ENCODE measurements at places on chromosomes 6 and 20.
A peak's percentile ranks its signal among the peaks of the same experiment; 100 is the strongest.

DNA sequence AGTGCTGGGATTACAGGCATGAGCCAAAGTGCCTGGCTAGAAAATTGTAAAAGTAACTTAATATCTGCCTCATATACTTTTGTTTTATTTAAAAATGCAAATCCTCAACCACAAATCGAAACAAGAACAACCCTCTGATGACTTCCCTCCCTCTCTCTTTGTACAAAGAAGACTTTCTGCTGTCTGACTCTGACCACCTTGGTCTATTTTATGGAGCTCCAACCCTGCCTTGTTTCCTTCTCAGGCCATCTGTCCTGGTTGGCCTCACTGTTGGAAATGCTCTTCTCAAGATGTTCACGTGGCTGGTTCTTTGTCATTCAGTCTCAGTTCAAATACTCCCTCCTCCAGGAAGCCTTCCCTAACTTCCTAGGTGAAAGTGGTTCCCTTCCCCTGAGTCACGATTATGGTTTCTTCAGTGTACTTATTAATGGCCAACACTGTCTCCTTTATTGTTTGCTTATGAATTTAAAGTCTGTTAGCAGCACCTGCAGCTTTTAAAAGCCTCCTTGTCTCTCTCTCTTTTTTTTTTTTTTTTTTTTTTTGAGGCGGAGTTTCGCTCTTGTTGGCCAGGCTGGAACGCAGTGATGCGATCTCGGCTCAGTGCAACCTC is 151.5 kb upstream of the SALL4 start:
- no peak for DNase-seq

DNA sequence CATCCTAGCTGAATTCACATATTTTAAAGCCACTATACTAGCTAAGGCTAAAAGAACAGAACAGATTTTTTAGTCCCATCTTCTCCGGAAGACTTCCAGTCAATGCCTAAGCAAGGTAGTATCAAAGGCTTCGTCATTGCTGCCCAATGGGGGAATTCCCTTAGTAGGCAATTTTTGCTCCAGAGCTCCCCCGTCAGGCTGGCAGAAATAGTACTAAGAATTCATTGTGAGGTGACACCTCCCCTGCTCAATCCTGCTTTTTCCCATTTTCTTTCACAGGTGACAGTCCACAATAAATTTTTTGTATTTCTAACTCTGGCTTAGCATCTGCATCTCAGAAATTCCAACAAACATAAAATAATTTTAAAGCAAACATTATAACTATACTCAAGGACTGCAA is 52.8 kb upstream of the SRSF6 start:
- DNase-seq = no peak

- DNase-seq = no peak
Measured at GRCh38 chr6:25401711-25402110, 122.5 kb downstream of the CARMIL1 start.

- DNase-seq = no peak
Measured at GRCh38 chr6:4692664-4693063, 83.5 kb upstream of the CDYL start.

- no peak for DNase-seq
Measured at GRCh38 chr6:113447088-113447831, 409.9 kb upstream of the MARCKS start.

- no peak for DNase-seq
Measured at GRCh38 chr6:20058912-20059311, 153.4 kb downstream of the MBOAT1 start.

- no peak for DNase-seq
Measured at GRCh38 chr20:46062621-46063020, 27.1 kb downstream of the NCOA5 start.

GRCh38 chr6:35076997-35077712 is 64.0 kb downstream of the TCP11 start:
- DNase-seq = no peak

GRCh38 chr20:17882065-17882833 is 86.3 kb downstream of the SNX5 start:
- no peak for DNase-seq

GRCh38 chr20:22717466-22717865 is 133.1 kb upstream of the FOXA2 start:
- DNase-seq = no peak

- DNase-seq = no peak
Measured at GRCh38 chr20:51399006-51399890, 143.3 kb downstream of the NFATC2 start.

DNA sequence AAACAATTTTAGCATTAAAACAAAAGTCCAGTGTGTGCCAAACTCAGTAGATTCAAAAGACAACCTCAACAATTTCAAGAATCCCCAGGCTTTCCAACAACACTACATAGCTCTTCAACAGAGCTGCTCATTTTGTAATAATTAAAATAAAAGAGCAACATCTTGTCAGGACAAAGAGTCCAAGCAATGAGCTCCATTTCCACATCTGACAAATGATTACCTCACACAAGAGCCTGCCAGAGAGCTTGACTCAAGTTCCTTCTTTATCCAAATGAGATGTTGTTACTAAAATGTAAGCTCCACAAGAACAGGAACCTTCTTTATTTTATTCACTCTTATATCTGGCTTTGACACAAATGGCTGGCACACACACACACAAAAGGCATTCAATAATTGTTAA is 449.8 kb downstream of the HACE1 start:
- DNase-seq = no peak

- peak; percentile 25 for DNase-seq
Measured at GRCh38 chr20:59752101-59752586, 147.8 kb downstream of the PHACTR3 start.

DNA sequence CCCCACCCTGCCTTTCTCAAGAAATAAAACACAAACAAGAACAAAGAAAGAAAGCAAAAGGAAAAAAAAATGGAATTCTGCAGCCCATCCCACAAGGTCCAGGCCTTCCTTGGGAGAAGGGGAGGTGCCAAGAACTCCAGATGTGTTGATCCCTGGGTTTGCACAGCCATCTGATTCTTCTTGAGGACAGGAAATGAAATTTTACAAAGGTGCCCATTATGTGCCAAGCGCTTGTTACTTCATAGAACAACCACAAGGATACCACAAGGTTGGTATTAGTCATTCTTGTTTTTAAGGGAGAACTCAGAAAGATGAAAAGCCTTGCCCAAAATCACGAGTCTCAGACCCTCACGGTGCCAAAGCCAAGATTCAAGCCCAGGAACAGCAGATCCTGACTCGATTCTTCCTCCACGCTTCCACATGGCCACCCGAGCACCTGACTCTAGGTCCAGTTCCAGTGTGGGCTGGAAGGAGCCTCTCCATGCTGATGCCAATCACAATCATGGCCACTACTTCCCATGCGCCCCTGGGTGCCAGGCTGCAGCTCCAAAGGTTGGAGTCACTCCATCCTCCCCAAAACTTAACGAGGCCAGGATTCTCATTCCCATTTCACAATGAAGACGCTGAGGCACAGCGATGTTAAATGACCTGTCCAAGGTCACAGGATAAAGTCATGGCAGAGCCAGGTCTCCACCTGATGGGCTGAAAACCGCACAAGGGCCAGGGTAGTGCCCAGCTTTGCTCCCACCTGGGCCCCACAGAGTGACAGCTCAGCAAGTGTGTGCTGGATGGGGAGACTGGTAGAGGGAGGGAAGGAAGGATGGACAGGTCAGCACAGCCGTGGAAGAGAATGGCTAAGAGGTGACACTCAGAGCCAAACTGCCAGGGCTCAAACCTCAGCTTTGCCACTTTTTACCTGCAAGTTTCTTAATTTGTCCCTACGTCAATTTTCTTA is 66.7 kb upstream of the TOP1 start:
- DNase-seq = no peak

- no peak for DNase-seq
Measured at GRCh38 chr6:89670935-89671565, 32.5 kb upstream of the LYRM2 start.

DNA sequence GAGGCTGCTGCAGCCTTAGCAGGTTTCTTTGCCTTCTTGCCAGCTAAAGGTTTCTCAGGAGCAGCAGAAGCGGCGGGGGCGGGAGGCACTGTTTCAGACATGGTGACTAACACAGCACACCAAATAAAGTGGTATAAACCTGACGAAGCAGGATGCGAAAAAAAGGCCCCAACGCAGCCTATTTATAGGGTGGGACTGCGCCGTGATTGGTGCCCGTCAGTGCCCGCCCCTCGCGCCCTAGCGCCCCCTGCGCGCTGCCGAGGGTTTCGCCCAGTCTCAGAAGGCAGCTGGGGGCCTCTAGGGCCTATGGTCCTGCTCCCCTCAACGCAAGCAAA is 55.0 kb downstream of the TRIM38 start:
- DNase-seq = no peak

- DNase-seq = no peak
Measured at GRCh38 chr6:66429210-66429609, 722.2 kb upstream of the EYS start.

- DNase-seq = peak; percentile 34
Measured at GRCh38 chr6:26520237-26520849, 17.8 kb upstream of the HMGN4 start.

GRCh38 chr20:7196481-7196880 is 429.0 kb downstream of the BMP2 start:
- DNase-seq = no peak

GRCh38 chr6:106381223-106381622 is 20.7 kb downstream of the CRYBG1 start:
- no peak for DNase-seq

DNA sequence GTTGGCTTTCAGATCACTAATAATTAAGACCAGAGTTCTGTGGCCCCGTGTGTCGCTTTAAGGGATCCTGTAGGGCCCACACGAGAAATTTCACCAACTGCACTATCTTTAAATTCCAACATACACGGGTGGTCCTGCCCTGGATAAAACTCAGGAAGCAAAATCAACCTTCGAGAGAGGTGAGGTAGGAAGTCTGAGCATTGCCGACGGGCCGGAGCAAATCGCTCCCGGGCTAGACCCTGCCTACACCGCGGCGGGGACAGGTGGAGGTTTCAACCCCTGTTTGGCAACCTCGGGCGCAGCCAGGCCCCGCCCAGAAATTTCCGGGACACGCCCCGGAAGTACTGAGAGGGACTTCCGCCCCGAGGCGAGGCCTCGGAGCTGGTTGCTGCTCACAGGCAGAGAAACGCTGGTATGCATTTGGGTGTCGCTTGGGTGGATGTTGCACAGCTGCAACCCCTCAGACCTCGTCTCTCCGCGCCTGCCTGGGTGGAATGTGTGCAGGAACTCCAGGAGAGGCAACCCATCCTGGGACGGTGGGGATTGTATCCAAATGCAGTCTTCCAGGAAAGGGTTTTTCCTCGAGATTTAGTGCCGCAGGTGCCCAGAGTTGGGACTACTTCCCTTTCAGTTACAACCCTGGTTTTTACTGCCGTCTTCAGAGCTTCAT is 19.9 kb downstream of the ZKSCAN8 start:
- peak; percentile 82 for DNase-seq

GRCh38 chr6:105949869-105950268 is 136.3 kb upstream of the PRDM1 start:
- no peak for DNase-seq

DNA sequence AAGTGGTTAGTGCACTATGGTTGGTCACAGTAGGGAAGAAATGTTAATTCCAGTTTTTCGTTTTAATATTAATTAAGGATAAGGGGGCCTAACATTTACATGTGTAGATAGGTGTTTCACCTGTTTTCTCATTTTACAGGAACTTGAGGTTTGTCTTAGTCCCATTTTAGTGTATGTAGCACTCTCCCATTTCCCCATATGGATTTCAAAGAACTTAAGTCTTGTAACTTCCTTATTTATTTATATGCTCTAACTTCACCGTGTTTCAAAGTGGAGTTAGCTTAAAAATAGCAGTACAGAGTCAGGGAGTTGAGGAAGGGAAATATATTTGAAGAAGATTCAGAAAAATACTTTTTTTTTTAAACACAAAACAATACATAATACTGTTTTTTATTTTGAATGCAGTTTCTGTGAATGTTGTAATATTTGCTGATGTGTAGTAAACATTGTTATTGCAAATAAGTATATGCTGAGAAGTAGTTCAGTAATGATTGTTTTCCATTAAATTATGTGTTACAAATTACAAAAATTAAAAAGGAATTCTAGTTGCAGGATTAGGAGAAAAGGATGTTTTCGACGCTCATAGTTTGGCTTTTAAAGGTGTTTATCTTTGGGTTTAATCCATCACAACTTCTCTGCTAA is 3.5 kb downstream of the SCAF8 start:
- no peak for DNase-seq

GRCh38 chr6:107156617-107157016 is 41.3 kb upstream of the BEND3 start:
- DNase-seq = no peak

DNA sequence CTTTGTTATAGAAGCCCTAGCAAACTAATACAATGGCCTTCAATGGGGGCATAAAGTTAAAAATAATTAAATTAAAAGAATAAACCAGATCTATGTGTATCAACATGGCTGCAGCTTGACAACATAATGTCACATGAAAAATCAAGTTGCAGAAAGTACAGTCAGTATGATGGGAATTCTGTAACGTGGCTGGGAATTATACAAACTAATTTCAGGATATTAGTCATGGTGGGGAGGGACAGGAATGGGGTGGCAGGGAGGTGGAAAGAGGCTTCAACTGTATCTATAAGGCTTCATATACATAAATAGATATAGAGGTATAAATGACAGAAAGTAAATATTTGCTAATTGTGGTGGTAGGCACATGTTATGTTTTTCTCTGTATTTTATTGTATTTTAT is 107.1 kb downstream of the UNC5CL start:
- no peak for DNase-seq

DNA sequence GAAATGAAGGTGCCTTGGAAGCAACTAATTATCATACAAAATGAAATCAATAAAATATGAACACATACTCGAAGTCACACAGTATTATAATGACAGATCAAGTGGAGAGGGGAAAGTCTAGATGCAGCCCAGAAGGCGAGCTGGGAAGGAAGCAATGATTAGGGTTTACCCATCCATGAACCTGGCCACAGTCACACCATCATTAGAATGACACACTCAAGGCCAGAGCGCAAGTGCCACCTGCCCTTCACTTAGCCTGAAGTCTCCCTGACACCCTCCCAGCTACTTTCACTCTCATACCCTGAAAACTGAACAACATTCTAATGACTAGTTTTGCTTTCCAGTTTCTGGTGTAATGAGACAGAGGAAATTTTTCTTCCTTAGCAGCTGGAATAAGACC is 302.8 kb upstream of the JARID2 start:
- no peak for DNase-seq

DNA sequence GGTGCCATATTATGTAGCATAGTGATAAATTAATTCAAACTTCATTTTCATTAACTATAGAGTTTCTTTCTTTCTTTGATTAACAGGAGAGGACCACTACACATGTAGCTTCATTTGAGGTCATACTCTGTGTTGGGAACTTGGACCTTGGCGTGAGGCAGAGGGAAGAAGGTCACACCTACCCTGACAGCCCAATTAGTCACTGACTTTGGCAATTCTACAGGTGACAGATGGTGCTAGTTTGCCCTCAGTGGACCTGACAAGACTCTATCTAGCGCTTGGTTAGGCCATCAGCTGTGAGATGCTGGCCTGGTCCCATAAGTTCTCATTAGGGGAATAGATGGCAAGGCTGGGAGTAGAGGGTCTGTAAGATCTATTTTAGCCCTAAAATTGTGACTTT is 14.2 kb downstream of the SLX4IP start:
- no peak for DNase-seq

DNA sequence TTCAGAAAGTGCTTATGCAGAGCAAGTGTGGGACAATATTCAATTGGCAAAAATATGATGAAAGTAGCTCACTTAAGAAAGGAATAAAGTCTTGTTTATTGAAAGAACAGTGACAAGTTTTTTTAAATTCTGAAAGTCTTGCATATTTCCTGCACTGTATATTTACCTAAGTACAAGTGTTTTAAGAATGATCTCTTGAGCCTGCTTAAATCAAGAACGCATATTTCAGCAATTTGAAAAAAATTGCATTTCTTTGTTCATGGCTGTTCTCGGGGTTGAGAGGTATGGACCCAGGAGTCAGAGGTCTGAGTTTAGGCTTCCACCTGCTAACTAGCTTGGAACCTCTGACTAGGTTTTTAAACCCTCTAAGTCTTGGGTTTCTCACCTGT is 27.4 kb downstream of the SLC22A3 start:
- no peak for DNase-seq

Measured in NK-92 treated with Interleukin-12 subunit alpha and Interleukin-12 subunit beta, amount 100 ng/mL, for 24 hours (cell line).